Frontal cortex (tissue), 4 donors: ENCODE measurements at places on chromosomes 3 and 15.

DNA sequence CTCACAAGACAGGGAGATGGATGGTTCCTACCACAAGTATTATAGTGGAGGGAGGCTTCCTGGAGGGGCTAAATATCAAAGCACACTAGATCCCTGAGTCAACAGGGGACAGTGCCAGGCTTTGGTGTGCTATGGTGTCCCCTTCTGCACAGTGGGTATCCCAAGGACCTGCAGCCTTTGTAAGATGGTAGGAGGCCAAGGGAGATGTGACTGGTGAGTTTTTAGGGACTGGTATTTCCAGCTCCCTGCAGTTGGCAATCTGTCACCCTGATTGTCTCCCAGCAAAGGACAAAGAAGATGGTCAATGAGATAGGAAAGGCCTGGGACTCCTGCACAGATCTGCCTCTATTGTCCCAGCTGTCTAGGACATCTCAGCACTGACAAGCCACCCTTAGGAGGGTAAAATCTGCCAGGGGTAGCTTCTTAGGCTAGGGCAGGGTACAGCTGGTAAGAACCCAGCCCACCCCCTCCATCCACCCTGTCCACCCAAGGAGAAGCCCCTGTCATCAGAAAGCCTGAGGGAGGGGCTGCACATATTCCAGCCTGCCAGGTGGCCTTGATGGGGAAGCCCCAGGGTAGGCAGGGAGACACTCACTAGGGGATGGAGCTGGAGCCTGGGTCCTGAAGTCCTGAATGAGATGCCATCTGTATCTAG lies 631 bp downstream of the CYP1A1 start:
- DNase-seq = no peak

GRCh38 chr3:136276049-136276755 lies 26.1 kb downstream of the PCCB start:
- no peak for DNase-seq

DNA sequence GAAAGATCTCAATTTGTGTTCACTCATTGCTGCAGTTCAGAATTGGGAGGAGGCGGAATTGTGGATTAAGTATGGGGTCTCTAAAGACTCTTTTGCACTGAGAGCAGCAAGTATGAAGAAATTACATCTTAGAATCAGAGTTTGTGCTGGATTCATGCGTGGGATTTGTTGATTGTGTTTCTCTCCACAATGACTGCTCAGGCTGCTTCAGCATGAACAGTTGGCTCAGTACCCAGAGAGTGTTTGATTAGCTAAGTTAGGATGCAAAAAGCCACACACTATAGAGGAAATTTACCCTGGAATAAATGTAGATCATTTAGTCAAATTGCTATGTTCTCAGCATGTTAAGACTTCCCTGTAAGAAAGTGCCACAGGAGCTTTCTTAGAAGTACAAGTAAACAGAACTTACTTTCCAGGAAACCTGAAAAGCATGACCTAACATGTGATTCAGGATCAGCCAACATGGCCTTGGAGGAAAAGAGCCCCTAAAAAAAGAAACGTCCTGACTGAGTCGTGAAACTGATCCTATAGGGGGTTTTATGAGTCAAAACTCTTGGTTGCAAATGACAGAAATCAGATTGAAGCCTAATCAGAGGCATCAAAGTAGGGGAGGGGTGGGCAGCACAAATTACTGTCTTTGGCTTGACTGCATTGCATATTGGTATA lies 32.6 kb downstream of the HHLA2 start:
- no peak for DNase-seq

DNA sequence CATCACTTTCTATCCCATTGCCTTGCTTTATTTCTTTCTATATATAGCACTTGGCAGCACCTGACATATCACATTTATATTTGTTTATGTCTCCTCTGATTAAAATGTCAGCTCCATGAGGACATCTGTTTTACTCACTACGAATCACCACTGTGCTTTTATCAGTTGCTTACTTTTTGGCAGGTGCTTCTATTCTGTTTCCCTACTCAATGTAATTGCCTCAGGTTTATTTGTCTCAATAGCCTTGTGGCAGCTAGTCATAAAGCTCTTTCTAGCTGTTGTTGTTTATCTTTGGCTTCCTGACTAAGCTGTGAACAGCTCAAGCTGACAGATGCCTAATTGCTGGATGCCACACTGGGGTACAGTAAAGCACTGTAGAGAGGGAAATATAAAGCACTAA lies 85.5 kb downstream of the VPS13C start:
- DNase-seq = no peak

DNA sequence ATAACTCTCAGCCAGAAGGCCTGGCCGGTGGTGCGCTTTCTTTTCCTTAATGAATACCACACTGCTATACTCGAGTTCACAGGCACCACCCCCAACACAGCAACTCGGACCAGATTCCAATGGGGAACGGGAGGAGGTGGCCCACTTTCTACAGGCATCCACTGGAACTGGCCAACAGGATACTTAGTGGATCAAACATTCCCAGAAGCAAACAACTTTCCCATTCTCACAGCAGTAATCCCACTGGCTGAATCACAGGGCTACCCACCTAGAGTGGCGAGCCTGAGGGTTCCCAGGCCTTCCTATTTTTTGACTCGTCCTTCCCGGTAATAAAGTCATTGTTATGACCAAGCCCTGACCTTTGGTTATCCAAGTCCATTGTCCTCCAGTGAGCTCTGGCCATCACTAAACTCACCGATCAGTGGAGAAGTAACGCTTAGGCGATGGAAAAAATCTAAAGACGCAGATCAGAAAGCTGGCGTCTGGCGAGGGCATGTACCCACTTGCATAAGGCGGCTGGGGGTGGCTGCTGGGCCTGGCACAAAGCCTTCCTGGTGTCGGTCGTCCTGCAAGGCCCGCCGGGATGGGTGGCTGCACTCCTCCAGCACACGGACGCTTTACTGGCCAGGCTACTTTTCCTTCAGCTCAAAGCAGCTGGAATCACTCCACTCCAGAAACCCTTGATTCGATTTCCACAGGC lies 1.2 kb downstream of the EOGT start:
- DNase-seq = peak; percentile 17

DNA sequence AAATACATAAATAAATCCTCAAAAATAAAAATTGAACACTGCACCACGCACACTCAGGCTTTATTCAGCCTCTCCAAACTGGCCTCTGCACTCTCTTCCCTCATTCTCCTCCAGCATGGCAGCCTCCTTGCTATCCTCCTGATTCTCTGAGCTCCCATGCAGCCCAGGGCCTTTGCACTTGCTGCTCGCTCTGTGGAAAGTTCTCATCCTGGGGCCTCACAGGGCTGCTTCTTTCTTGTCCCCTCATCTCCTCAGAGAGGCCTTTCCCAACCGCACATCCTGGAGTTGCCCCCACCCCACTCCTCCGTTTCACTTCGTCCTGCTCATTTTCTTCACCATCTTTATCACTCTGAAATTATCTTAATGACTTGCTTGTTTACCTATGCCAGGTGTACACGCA lies 123.0 kb downstream of the SHQ1 start:
- no peak for DNase-seq

DNA sequence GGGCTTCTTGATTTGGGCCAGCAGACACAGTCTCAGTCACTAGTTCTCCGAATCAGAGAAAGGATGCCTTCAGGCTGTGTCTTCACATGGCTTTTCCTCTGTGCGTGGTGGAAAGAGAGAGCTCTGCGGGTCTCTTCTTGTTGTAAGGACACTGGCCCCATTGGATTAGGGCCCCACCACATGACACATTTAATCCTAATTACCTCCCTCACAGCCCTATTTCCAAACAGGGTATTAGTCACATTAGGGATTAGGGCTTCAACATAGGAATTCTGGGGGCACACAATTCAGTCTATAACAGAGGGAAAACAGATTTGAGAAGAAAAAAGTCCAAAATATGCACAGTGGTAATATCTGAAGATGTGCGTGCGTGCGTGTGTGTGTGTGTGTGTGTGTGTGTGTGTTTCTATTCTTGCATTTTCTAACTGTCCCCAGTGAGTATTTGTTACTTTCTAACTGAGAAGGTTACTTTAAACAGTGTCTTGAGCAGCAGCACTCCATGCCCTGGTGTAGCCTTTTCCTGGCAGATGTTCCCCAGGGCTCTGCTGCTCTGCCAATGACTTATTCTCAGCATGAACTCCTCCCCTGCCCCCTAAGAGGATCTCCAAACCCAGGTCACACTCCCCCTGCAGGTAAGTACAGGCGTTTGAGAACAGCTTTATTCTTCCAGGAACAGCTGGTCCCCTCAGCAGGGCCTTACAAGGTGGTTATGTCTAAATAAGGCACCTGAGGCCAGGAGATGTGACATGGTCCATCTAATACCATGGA lies 72.9 kb downstream of the RPL39L start:
- no peak for DNase-seq

- DNase-seq = no peak
These were observed 21.0 kb downstream of the ILDR1 start for GRCh38 chr3:122000936-122001605.

DNA sequence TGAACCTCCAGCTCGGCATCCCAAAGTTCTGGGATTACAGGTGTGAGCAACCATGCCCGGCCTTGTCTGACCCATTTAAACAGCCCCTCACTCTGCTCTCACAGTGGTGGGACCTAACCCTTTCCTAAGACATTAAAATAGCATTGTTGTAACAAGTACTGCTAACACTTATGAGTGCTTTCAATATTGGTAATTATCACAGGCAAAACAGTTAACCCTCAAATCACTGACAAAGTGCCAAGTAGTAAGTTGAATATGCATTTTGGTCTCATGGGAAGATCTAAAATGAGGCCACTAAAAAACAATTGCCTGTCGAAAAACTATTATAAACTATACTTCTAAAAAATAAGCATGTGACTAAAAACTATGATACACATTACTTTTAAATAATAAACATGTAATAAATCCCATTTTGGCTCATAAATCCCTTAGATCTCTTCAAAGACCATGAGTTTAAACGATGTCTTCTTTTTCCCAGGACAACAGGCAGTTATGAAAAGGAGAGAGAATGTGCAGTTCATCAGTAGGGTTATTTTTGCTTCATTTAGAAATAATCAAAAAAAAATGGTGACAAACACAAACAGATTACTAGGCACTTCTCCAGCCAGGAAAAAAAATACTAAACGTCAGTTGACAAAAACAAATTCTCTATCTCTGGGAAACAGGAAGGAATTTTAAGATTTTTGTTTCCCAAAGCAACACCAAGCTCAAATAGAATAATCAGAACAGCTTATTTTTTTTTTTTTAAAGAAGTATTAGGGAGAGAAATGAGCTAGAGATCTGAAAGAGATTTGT lies 95.4 kb downstream of the RFTN1 start:
- DNase-seq = no peak

GRCh38 chr3:39275963-39276593 lies 3.8 kb downstream of the CX3CR1 start:
- DNase-seq = no peak

DNA sequence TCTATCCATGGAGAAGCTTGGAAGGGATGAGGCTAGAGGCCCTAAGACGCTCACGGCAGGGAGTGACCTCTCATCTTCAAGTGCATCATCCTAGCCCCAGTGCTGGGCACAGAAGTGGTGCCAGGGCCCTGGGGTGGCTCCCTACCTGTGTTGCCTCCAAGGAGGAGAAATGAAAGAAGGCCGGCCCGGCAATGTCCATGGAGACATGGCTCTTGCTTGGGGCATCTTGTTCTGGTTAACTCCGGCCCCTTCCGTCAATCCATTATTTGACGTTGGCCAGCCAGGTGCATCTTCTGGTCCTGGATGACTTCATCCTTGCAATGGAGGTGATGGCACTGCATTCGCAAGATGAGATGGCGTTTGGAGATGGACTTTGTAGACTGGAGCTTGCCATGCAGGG lies 83.2 kb upstream of the ALDH1L1 start:
- no peak for DNase-seq

- DNase-seq = peak; percentile 49
These were observed 65.0 kb downstream of the CEMIP start for GRCh38 chr15:80844011-80844732.

- no peak for DNase-seq
These were observed 43.7 kb upstream of the ATP2C1 start for GRCh38 chr3:130850044-130850797.
